Placental pericyte (primary cell): ENCODE measurements at places on chromosomes 7 and 10. TPM values are rescaled to one million over a fixed set of nuclear protein-coding genes. Genes with fewer than 3 reads are reported as not detected.

The COBL gene
- not detected in 2 replicates for total RNA-seq

The TFPI2 gene
- 650 and 1,118 TPM in 2 replicates for total RNA-seq

The CALHM3 gene
- total RNA-seq = not detected in 2 replicates

The OR2A12 gene
- total RNA-seq = not detected in 2 replicates

The CUTC gene
- total RNA-seq = 8.5 and 12.2 TPM in 2 replicates

The HILPDA gene
- total RNA-seq = 9.8 and 14.5 TPM in 2 replicates

The STOX1 gene
- total RNA-seq = 0.22 and 0.43 TPM in 2 replicates
